Urothelium cell line (cell line): ENCODE measurements at places on chromosomes 13 and 19.

- DNase-seq: peak; percentile 85
These were observed at the start of gene TEAD2 for GRCh38 chr19:49362048-49362928. TSS of gene TEAD2 (minus strand) at chr19:49362416. CDS start at chr19:49360075, 2,341 bp downstream.

DNA sequence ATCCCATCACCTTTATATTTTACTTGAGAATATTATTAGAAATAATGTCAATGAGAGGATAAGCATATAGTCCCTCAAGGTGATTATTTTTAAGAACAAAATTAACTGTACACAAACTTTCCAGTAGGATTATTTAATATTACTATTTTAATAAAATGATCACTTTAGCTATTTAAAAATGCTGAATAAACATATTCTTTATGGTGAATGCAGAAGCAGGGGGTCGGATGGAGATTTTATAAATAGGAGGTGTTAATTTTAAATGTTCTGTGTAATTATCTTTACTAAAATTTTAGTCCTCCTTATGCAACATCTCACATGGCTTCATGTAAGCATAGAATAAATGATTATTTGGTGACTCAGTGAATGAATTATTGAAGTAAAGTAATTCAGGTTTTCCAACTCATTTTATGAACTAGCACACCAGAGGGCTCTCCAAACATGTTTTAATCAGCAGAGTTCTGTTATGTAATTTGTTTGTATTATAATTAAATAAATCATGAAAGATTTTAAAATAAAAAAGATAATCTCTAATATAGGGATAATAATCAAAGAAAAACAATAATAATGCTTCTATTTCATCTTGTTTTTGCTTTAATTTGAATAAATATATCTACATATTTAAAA, 1635.2 kb downstream of the EFNB2 start:
- no peak for DNase-seq

DNA sequence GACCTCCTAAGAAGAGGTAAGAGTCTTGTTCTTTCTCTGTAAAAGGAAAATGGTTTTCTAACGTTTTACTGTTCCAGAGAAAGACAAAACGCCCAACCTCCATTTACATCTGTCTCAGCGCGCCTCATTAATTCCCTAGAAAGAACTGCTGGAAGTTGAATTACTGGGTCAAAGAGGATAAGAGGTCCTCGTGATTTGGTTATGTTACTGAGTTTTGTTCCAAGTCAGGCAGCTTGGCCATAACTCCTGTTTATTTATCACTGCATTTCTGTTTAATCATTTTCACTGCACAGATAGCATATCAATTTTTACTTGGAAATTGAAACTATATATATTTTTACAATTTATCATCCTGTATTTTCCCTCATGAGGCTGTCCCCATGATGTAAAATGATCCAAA, 112.9 kb upstream of the PEG3 start:
- DNase-seq: no peak

GRCh38 chr19:2586196-2586595, 110.3 kb downstream of the GADD45B start:
- no peak for DNase-seq

GRCh38 chr13:49495783-49496762, at the start of gene PHF11:
TSS of gene PHF11 (plus strand) at chr13:49495953. CDS start at chr13:49496002, 49 bp downstream.
- peak; percentile 66 for DNase-seq

DNA sequence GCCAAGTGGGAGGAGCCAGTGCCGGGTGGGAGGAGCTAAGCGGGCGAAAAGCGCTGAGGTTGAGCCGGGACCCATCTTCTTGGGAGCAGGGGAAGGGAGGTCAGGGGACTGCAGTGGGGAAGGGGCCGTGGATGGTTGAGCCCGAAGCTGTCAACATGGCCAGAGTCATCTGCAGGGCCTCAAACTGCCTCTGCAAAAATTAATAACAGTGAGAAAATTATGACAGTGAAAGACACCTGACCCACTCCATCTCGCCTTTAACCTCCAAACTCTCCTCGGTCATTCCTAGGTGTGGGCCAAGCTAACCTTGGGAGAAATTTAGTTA, 30.1 kb downstream of the ZNF557 start:
- no peak for DNase-seq

DNA sequence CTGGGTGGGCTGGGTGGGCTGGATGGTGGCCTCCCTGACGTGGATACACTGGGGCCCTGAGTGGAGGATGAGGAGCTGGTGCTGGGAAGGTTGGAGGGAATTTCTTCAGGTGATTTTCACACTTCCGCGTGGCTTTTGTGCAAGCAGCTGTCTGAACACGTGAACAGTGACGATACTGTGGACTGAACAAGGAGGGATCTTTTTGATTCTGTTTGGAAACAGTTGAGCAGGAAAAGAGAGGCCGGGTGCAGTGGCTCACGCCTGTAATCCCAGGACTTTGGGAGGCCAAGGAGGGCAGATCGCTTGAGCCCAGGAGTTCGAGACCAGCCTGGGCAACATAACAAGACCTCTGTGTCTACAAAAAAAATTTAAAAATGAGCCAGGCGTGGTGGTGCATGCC, 9.1 kb upstream of the GTF2F1 start:
- no peak for DNase-seq

DNA sequence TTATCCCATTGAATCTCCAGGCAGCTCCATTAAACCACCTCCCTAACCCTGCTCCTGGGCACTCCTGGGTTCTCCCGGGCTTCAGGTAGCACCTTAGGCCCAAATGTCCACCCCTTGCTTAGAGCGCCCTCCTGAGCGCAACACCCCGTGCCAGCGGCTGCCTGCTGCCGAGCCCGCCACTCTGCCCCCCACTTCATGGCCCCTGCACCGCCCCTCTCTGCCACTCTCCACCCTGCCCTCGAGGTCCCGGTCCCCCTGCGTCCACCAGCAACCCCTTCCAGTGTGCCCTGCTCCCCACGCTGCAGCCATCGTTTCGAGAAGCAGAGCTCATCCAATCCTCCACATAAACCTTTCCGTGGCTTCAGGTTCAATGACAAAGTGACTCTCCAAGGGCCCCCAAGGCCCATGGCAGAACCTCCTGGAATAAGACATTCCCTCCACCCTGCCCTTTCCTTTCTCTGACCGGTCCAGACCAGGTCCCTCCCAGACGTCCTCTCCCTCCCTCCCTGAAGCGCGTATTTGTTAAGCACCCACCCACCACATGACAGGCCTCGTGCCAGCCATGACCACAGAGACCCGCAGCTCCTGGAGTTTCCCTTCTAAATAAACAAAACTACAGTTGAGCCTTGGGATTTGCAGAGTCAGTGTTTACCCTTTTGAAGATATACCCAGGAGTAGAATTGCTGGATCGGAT, 66.6 kb downstream of the ARHGEF18 start:
- DNase-seq: no peak

- DNase-seq: no peak
These were observed 1.3 kb downstream of the MED4 start for GRCh38 chr13:48093588-48093987.

GRCh38 chr13:80877209-80877943, 536.5 kb upstream of the SPRY2 start:
- no peak for DNase-seq

DNA sequence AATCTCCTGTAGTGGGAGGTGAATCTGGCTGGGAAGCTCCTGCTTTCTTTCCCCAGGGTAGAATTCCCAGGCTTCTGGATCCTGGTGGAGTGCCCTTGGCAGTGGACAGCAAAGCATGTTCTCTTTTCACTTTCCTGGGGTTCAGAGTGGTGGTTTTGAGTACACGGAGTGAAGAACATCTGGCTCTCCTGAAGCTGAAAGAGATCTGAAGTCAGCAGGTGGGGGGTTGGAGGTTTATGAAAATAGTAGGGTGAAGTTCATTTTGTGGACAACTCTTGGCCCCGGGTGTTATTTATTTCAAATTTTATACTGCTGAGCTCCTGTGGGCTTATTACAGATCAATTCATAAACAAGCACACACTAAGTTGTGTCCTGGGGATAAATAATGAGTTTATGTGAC, 497.3 kb downstream of the KLF5 start:
- no peak for DNase-seq

DNA sequence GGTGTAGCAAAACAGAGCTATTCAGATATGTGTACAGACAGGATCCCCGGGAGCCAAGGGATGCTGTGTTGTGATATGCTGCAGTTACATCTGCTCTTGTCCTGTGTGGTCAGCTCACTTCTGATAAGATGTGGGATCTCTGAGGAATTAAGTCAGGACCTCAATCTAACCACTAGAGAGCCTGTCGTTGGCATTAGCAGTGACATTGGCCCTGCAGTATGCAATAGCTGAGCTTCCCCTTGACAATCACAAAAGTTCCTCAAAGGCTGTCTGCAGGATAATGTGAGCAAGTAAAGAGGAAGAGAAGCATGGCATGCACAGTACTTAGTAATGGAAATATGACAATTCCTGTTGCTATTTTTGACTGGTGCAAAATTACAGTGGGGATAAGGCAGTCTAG, 203.4 kb upstream of the MIR17HG start:
- DNase-seq: no peak

DNA sequence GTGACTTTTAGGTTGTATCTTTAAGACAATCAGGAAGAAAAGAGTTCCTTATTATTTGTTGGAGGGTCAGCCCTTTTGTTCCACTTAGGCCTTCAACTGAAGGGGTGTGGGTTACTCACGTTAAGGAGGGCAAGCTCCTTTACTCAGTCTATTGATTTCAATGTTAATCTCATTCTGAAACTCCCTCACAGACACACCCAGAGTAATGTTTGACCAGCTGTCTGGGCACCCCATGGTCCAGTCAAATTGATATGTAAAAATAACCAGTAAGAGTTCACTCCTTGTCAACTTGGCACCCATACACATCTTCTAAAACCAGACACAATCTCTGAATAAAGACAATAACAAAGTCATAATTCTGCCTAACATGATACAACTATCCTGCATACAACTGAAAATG, 292.9 kb downstream of the KLF5 start:
- no peak for DNase-seq

- DNase-seq: no peak
These were observed 7.6 kb downstream of the ZNF737 start for GRCh38 chr19:20558011-20558410.

DNA sequence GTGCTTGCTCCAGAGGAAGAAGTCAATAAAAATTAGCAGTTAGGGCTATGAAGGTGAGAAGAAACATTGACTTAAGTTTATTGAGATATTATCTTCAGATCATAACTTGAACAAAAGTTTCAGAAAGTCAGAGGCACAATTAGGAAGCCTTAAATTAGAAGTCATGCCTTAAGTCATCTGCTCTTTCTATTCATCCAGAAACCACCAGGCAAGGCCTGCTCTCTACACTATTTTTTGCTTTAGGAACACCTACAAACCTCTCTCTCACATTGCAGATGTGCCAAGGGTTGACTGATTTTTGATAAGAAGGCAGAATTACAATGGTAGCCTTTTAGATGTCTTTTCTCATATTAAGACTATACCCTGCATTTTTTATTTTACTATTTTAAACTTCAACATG, 268.7 kb downstream of the SPRY2 start:
- DNase-seq: no peak

- no peak for DNase-seq
These were observed 1179.9 kb upstream of the PCDH9 start for GRCh38 chr13:68410007-68410406.

GRCh38 chr13:61648547-61648946, 232.9 kb upstream of the PCDH20 start:
- no peak for DNase-seq

GRCh38 chr13:26583662-26584061, 26.2 kb downstream of the WASF3 start:
- no peak for DNase-seq

- peak; percentile 54 for DNase-seq
These were observed 1.3 kb downstream of the NECTIN2 start for GRCh38 chr19:44847144-44848035.

- DNase-seq: no peak
These were observed 10.7 kb downstream of the PTPRH start for GRCh38 chr19:55198651-55199050.

DNA sequence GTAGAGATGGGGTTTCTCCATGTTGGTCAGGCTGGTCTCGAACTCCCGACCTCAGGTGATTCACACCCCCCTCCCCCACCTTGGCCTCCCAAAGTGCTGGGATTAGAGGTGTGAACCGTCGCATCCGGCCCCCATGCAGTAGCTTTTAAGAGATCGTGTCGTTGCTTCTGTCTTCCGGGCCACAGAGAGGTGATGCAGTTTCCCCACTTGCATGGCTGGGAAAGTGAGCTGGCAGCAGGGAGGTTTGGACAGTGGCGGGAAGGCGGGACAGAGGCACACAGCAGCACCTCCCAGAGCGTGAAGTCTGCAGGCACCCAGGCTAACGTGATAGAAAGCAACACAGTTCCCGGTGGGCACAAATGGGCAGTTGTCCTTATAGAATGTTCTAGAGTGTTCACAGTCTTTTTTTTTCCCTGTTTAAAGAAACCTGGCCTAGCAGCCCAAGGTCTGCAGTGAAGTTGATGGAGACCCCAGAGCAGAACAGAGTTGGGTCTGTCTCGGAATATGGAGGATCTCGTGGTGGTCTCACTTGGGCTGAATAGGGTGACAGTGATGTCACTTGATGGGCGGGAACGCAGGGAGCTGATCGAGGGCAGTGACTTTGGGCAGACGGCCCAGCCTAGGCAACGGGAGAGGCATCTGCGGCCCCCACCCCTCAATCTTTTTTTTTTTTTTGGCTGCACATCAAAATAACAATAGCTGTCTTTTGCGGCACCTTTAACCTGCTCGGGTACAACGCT, 4.9 kb downstream of the UHRF1 start:
- no peak for DNase-seq

DNA sequence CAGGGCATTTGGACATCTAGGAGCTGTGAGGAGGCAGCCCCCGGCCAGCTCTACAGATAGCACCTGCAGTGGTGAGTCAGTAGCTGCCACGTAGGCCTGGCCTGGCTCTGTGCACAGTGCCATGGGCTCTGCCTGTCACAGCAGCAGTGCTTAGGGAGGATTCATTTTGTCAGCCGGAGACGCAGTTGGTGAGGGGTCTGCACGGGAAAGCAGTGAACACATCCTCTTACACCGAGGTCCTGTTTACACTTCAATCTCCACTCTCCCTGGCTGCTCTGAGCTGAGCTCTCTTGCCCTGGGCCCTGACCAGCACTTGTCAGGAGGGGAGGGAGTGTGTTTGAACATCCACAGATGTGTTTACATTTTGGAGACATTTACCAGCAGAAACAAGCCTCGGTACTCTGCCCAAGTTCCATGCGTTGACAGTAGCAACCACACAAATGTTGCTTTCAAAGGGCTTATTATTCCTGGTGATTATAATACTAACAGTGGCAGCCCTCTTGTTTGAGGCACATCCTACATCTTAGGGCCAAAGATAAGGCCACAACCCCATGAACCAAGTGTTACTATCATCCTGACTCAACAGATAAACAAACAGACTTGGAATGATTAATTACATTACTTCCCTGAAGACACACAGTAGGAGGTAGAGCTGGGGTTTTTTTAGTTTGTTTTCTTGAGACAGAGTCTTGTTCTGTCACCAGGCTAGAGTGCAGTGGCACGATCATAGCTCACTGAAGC, 148.9 kb downstream of the USP12 start:
- no peak for DNase-seq

GRCh38 chr13:51244637-51245405, 22.6 kb downstream of the FAM124A start:
- DNase-seq: no peak

GRCh38 chr13:47332149-47332548, 435.3 kb upstream of the HTR2A start:
- DNase-seq: no peak

GRCh38 chr13:22789027-22789593, 391.7 kb upstream of the SGCG start:
- peak; percentile 6 for DNase-seq
